ENCODE measurements at places on chromosomes 12 and 14.

DNA sequence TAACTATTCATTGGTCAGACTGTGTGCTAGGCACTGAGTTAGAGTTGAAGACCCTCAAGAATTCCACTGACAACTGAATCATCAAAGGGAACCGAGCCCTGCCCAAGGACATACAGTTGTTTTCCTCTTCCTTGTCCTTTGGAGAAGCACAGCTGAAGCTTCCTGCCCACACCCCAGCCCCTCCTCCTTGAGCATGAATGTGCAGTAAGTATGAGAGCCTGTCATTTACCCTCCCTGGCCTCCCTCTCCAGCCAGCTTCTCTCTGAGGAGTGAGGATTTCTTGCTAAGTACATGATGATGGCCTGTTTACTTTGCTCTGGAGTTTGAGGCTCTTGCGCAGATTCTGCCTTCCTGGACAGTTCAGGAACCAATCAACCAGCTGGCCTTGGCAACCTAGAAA, 235.2 kb downstream of the CACNA1C start:
- DNase-seq, result no peak

DNA sequence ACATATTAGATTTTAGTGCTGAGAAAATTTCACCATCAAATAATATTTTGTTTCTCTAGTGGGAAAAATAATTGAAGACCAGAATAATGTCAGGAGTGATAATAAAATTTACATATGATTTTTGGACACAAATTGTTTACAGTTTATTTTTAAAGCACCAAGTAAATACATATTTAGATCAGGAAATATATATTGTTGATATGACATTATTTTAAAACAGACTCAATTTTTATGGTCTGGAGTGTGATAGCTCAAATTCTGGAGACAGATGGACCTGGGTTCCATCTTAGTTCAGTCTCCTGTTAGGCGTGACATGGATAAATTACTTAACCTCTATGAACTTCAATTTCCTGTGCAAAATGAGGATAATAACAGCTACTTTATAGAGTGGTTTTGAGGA, 135.4 kb downstream of the TPH2 start:
- DNase-seq, result no peak

DNA sequence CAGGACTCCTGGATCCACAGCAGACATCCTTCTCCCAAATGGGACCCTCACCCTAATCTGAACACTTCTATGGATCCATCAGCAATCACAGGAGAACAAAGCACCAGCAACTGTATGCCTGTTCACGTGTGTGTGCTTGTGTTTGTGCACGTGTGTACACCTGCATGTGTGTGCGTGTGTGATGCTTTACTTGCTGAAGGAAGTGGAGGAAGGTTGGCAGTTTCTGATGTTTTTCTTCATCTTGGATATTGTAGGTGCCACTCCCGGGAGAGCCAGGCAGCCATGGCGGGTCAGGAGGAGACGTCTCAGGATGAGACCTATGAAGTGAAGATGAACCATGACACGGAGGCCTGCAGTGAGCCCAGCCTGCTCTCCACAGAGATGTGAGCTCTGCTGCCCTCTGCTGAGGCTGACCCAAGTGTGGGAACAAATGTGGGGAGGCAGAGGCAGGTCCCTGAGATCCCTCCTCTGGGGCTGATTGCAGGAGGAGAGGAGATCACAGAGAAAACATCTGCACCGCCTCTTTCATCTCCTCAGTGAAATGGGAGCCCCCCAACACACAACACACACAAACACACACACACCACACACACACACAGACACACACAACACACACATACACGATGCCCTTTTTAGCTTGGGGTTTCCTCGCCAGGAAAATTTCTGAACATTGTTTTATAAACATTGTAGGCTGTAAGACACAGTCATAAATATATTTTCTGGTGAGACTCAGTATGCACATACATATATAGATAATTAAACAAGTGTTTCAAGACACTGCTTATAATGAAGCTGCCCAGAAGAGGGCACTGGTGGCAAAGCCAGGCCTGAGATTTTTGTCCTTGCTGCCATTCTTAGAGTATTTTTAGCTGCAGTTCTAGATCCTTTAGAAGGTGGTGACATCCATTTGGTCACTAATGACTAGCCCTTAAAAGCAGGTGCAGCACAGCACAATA, 112.2 kb upstream of the FKBP4 start:
- no peak for DNase-seq

DNA sequence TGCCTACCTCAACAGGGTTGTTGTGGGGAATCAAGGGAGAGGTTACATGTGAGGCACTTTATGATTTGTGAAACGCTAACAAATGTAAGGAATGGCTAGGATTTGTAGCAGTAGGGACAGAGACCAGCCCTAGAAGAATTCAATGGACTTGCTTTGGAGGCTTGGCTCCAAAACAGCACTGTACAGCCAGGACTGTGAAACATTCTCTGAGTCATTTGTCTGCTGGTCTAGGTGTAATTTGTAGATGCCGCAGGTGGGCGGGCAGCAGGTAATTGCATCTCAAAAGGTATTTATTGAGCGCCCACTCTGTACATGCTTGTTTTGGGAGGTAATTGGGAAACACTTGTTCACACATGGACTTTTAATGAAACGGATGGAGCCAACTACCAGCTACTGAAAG, 11.4 kb downstream of the SLC7A8 start:
- no peak for DNase-seq

DNA sequence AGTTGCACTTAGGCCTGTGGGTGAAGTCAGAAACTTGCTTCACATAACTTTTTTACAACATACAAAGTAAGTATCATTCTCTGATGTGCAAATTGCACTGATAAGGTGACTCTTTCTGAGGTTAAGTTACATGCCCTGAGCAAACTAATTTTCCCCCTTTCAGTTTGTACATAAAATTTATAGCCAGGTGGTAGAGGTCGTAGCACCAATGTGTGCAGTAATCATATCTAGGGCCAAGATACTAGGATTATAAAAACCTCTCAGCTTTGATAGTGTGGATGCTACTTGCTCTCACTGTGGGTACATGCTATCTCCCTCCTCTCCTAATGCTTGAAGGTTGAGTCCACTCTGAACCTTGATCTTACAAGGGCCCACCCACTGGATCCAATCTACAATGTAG, 130.7 kb upstream of the CPNE8 start:
- DNase-seq, result no peak

DNA sequence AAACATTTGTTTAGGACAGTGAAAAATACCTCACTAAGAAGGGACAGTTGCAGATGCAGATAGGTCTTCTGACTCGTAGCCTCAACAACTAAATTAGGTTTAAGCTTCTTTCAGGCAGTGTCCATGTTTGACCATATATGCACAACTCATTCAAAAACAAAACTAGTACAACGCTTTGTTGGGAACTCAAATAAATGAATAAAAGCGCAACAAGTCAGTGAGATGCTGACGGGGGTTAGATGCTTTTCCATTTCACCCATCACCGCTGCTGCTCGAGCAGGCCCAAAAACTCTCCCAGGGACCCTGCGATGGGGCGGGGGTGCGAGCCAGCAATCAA, 633 bp downstream of the RPAP3 start:
- DNase-seq, result no peak

GRCh38 chr14:63793376-63793775, 59.4 kb upstream of the SYNE2 start:
- no peak for DNase-seq

DNA sequence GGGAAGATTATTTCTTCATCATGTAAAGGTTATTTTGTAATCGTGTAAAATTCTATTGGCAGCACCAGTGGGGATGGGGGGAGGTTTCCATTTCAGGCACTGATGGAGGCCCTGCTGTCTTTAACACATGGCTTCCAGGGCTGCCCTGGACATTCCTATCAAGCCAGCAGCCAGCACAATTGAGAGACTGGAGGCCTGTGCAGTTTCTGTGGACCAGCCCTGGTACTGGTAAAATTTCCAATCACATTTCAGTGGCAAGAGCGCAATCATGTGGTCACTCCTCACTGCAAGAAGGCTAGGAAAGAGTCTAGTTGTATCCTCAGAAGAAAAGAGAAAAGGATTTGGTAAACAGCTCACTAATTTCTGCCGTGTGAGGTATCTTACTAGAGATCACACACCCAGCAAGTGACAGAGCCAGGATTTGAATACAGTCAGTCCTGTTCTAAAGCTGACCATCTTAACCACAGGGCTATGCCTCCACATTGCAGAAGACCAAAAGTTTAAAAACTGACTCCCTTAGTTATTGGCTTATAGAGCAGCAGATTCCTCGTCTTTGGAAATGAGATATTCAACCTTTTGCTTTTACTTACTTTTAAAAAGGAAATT, 179.4 kb upstream of the ARHGAP5 start:
- no peak for DNase-seq

- DNase-seq, result no peak
Measured at GRCh38 chr12:26906704-26907103, 31.1 kb downstream of the INTS13 start.

GRCh38 chr12:117606945-117607344, 245.5 kb upstream of the NOS1 start:
- no peak for DNase-seq

DNA sequence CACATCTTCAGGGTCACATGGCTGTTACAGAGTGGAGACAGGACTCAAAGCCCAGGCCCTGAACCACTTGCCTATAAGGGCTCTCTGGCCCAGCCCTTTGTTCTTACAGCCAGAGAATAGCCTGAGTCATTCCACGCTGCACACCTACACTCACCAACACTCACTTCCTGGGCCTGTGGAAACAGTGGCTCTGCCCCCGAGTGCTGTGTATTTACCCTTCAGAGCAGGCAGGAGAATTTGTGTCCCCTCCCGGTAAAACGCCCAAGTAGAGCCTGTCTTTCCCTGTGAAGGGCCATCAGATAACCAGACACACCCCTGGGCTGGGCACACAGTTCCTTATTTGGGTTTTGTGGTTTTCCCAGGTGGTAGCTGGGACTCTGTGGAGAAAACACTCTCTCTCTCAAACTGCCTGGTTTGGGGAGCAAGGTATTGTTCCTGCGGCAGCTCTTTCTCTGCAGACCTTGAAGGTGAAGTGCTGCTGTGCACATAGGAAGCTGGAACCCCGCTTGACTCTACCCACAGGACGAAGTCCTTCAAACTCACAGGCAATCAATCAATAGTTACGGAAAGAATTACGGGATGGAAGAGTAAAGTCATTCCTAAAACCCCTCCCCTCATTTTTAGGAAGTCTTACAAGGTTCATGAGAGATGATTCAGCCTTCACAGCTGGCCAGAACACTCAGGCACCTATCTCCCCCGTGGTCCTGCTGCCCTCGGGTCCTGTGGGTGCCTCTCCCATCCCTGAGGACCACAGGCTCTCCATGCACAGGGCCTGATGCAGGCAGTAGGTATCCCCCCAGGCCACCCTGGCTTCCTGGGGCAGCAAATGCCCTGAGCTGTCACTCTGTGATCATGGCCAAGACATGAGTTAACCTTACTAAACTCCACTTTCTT, 20.3 kb downstream of the FIGNL2 start:
- no peak for DNase-seq

DNA sequence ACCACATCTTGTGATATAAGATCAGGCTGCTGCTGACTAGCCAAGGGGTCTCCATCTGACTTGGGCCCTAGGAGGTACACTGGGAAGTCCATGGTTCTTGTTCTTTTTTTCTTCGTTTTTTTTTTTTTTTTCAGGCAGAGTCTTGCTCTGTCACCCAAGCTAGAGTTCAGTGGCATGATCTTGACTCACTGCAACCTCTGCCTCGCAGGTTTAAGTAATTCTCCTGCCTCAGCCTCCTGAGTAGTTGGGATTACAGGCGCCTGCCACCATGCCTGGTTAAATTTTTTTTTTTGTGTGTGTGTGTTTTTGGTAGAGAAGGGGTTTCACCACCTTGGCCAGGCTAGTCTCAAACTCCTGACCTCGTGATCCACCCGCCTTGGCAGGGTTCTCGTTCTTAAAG, 178.2 kb downstream of the RMST start:
- DNase-seq, result no peak

DNA sequence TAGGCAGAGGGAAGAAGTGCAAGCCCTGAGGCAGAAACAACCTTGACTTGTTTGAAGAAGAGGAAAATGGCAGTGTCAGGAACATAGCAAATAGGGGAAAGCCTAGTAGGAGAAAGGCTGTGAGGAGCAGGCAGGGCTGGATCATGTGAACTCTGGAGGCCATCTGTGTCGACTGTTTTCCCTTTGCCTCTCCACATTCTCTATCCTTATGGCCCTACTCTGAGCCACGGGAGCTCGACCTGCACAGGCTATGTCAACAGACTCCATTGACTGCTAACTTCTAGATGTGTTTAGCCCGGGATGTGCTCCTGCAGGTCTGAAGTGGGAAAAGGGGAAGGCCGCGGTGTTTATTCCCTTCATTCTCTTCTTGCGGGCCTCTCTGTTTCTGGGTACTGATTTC, 35.2 kb downstream of the EGLN3 start:
- DNase-seq, result no peak

DNA sequence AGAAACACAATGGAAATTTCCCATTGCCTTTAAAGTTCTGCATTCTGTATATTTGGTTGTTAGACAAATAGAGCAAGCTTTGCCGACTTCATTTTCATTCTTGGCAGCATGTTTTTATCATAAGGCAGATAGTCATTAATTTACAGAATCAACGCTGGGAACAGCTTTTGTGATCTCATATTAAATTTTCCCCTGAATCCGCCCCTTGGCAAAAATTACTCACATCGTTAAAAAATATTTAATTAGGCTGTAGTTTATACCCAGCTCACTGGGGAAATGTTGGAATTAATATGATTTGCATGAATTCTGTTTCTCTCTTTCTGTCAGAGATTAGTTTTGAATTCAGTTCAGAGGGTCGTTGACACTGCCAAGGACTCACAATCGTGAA, 297.6 kb downstream of the EGLN3 start:
- DNase-seq, result no peak

DNA sequence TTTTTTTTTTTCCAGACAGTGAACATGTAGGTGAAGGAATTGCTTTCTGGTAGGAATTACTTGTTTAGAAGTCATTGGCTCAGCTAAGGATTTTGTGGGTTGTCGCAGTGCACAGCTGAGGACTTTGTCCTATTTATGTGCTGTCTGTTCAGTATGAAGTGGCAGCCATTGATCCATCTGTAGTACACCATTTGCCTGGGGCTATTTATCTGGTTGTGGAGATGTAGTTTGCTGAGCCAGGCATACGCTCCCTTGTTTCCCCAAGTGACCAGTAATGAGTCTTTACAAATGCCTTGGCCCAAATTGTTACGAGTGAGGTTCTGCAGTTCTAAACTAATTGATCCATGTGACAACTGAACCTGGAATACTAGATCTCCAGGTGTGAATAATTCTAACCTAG, 140.1 kb downstream of the NRXN3 start:
- DNase-seq, result no peak

Measured in HEK293T (cell line).